ENCODE measurements at places on chromosomes 7 and 10.

GRCh38 chr10:43287056-43288007 is 20.5 kb upstream of the RASGEF1A start:
- DNase-seq: no peak

GRCh38 chr7:47873762-47874161 is 74.5 kb downstream of the PKD1L1 start:
- no peak for DNase-seq

DNA sequence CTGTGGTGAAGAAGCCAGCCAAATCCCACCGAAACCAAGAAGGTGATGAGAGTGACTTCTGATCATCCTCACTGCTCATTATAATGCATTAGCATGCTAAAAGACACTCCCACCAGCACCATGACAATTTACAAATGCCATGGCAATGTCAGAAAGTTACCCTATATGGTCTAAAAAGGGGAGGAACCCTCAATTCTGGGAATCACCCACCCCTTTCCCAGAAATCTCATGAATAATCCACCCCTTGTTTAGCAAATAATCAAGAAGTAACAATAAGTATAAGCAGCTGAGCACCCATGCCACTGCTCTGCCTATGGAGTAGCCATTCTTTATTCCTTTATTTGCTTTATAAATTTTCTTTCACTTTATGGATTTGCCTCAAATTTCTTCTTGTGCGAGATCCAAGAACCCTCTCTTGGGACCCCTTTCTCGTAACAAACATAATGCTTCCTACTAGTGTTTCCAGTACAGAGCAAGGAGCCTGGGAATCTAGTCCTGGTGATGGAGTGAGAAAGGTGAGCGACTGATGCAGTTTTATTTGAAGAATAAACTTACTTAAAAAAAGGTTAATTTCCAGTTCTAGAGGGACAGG is 18.4 kb upstream of the EXOC6 start:
- DNase-seq: no peak

- no peak for DNase-seq
These were observed 59.0 kb downstream of the GNA12 start for GRCh38 chr7:2785071-2785500.

GRCh38 chr10:96747734-96748550 is 27.6 kb upstream of the PIK3AP1 start:
- no peak for DNase-seq
